ENCODE measurements at places on chromosomes 7 and 10.

DNA sequence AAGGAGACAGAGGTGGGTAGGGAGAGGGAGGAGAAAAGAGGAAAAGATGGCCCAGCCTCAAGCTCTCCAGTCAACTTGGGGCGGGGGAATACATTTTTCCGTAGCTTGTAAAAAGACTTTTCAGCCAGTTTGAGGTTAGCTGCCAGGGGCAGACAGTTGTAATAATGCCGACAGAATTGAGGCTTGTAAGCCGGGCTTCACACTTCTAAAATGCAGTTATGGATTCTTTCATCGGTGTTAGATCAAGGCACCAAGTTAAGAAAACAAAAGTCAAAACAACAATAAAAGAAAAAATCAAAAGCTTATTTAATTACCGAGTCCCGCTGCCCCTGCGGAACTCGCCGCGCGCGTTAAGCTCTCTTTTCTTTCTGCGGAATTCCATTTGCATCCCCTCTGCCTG lies 448 bp upstream of the EVX1 start:
- no peak for DNase-seq

DNA sequence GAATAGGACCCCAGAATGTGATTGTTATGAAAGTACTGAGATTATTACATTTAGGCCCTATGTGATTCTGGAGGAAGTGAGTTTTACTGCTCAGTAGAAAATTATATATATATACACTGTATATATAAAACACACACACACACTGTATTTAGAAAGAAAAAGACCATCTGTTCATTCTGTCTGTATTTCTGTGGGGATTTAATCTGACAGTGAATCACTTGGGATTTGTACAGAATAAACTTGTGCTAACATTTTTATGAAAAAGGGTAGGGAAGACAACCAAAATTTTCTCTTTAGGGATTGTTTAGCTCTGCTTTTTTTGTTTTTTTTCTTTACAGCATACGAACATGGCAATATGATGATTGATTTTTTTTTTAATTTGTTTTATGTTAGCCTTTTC lies 142.7 kb downstream of the EXOC4 start:
- no peak for DNase-seq

DNA sequence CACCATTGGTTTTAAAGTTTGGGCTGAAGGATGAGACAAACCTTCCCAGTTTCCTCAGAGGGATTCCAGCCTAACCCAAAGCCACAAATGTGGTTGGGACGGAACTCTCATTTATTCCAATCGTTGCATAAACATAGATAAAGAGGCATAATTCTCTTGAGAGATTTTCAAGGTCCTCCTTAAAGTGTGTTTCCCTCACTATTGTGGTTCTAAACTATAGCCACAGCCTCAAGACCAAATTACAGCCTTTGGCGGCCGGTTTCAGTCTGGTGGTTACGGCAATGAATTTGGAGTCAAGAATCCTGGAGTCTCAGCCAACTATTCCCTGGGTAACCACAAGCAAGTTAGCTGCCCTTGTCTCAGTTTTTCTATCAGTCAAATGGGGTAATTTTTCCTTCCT lies 42.6 kb downstream of the SEM1 start:
- no peak for DNase-seq

GRCh38 chr10:123455861-123456260 lies 210.3 kb upstream of the GPR26 start:
- no peak for DNase-seq

DNA sequence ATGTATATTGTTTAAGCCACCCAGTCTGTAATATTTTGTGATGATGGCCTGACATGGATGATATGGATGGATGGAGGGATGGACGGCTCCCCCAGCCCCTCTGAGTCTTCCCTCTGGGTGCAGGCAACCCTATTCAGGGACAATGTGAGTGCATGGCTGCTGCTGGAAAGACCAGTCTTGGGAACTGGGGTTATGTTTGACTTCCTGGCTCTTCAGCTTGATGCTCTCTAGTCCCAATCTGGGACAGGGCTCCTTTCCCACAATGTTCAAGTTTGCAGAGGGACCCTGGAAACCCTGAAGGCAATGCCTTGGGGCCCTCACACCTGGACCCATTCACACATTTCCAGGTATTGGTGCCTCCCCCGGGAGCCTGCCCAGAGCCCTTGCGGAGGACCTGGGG lies 52.3 kb upstream of the RET start:
- no peak for DNase-seq

- DNase-seq = no peak
Observed at GRCh38 chr7:83791737-83792136, 142.8 kb upstream of the SEMA3E start.

- DNase-seq = no peak
Observed at GRCh38 chr7:49773936-49774458, 559 bp downstream of the VWC2 start.

- DNase-seq = no peak
Observed at GRCh38 chr7:87027900-87028299, 31.6 kb downstream of the ELAPOR2 start.

- DNase-seq = peak; percentile 45
Observed at GRCh38 chr10:60732807-60733516, 45.3 kb upstream of the CDK1 start.

- DNase-seq = no peak
Observed at GRCh38 chr10:96690755-96691730, 29.3 kb downstream of the PIK3AP1 start.

DNA sequence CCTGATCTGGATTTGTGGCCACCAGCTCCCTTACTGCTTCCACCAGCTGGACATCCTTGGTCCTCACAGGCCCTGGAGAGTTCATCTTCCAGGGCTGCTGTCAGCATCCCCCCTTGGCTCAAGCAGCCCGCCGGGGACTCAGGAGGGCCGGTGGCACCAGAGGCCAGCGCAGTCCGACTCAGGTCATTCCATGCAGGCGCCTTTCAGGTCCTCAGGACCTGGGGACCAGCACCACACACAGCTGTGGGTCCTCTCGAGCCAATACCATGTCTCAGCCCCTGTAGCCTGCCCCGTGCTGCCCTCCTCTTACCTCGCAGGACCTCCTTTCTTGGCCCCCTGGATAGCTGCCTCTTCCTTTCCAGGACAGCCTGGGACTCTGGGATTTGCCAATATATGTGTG lies 145.5 kb downstream of the BMS1 start:
- no peak for DNase-seq

GRCh38 chr10:34206935-34207268 lies 608.2 kb downstream of the PARD3 start:
- DNase-seq = no peak

DNA sequence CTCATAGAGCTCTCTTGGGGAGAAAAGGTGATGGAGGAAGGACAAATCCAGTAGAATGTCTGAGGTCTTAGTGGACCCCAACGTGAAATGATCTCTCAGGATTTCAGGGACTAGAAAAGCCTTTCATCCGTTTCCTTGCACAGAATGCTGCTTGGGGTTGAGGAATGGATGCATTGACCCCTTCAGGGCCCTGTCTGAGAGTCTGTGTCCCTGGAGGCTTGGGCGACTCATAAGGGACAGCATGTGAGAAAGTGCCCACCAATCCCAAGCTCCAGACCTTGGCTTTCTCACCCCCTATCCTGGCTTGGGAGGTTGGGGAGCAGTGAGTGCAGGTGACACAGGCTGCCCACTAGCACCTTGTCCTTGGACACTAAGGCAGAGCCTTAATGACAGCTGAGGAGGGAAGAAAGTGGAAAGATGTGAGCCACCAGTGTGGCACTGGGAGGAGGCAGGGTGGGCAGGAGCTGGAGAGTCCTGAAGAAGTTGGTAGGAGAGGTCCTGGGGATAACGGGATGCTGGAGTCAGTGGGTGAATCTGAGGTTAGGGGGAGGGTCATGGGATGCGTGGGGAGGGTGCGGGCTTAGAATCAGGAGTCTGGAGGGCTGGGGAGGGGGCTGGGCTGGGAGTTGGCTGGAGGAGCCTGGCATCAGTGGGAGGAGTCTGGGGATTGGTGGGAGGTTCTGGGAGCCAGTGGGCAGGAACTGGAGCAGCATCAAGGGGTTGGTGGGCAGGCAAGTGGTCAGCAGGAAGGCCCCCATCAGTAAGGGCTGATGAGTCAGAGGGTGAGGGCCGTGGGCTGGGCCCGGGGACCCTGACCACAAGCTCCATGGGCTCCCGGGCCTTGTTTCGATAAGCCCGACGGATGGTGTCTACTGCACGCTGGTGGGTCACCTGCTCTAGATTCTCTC lies 8.6 kb downstream of the LZTS2 start:
- no peak for DNase-seq

DNA sequence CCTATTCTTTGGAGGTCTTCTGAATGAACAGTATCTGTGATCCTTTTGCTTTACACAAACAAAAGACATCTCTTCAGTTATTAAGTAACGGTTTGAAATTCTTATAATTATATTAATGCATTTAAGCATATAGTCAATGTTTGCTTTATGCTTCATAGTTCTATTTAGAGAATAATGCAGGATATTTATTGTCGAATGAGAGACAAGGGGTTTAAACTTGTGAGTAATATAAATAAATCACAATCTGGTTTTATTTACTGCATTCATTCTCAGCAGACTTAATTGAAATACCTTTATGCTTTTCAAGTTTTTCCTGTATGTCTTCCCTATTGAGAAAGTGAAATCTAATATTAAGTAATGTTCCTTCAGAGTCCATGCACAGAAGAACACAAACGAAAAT lies 149.5 kb upstream of the LRRN3 start:
- no peak for DNase-seq

- no peak for DNase-seq
Observed at GRCh38 chr7:66720561-66720960, 20.0 kb upstream of the RABGEF1 start.

DNA sequence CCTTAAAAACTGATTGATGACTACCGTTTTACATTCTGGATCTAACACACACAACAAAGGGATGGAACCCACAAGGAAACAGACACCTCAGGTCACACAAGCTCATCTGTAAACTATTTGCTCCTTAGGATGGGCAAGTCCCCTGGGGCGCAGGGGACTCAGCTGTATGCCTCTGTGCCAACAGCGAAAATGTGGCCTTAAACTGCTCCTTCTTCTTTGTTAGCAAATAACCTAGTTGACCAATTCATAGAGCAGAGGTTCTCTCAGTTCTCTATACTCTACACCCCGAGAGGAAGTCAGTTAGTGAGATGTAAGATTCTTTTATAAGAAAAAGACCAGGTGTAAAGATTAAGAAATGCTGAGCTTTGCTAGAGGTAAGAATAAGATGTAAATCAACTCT lies 181.9 kb upstream of the PRSS58 start:
- no peak for DNase-seq

GRCh38 chr10:14618674-14619073 lies 156.0 kb downstream of the FAM107B start:
- DNase-seq = no peak

DNA sequence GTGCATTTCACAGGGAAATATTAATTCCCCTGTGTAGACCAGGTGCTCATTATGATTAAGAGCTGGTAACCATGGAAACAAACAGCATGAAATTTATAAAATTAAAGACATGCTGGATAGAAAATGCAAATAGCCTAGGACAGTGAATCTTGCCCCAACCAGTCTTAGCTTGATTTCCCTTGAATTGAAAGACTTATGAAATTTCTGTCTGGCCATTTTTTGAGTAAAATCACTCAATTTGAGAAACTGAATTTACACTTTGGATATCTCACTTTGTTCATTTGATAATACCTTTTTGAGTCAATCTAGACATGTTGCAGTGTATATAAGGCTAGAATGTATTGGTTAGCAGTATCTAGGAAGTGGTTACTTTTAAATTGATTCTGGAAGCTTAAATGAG lies 4.4 kb upstream of the SMIM30 start:
- no peak for DNase-seq

- DNase-seq = no peak
Observed at GRCh38 chr10:112570585-112570984, 123.6 kb downstream of the VTI1A start.

DNA sequence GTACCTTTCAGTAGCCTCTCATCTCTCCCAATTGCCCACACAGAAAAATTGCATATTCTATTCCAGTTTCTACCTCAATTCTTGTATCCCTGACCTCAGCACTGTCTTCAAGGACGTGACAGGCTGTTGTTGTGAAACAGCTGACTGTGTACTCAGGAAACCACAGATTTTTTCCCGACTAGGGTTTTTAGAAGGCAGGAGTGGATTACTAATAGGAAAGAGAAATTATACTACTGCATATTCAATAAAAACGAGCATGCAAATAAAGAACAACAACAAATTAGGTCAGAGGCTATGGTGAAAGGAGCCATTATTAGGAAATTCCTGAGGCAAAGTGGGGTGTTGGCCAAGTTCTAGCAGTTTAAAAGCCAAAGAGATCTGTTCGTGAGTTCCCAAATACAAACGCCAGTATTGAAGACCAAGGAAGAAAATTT lies 93.4 kb downstream of the DOCK4 start:
- DNase-seq = no peak
